ENCODE measurements at places on chromosomes 3 and 15.

DNA sequence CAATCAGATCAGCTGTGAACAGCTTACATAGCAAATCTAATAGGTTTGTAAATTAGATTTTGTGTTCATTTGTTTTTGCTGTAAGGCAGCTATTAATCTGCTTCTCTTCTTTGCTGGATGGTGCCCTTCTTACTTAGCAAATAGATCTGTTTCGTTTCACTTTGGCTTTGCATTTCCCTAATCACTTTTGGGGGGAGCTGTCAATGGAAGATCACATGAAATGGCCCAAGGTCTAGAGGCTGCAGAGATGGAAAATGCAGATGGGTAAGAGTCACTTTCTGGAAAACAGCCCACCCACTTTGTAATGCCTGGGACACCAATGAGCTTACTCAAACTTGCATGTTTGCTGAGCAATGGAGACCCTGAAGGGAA is 36.4 kb downstream of the ST8SIA2 start:
- DNase-seq, result no peak

GRCh38 chr3:183161552-183162336 is 790 bp downstream of the LAMP3 start:
- DNase-seq, result no peak

GRCh38 chr3:48226939-48227338 is 3.6 kb downstream of the CAMP start:
- no peak for DNase-seq

GRCh38 chr3:48684480-48685143 is 1.1 kb downstream of the NCKIPSD start:
- DNase-seq, result no peak

GRCh38 chr15:57352535-57353316 is 23.6 kb upstream of the CGNL1 start:
- DNase-seq, result no peak

- DNase-seq, result no peak
Observed at GRCh38 chr3:57409471-57409870, 117.0 kb upstream of the ASB14 start.

DNA sequence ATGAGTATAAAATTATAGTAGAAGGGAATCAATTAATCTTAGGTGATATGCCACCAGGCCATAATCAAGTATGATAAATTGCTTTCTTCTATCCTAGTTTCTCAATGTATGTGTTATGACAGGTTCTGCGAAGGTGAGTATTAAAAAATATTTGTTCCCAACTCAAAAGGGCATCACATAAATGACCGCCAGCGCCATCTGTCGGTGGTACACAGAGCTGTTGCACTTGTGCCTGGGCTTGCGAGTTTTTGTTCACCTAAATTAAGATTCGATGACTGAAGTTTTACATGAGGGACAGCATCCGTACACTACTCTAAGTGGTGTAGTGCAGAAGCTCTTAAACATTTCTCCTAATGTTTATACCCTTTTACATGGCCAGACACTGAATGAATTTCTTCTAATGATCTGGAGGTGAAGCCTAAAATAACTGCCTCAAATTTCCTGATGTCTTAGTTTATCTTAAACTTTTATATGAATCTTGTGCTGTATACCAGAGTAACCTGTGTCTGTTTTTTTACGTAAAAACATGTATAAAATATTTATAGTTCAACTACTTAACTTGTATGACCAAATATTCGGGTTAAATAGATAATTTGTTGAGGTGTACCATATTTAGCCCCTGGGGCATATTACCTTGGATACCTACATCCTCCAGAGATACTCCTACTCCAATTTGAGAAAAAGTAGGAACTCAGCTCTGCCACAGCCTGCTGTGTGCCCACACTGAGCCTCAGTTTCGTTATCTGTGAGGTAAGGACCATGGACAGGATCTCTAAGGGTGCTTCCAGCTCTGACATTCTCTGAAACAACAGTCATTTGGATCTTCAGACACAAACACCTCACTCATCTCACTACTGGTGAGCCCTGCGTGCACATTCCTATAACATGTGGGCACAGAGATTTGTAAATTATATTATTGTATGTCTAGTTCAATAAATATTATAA is 365.6 kb downstream of the MAGI1 start:
- DNase-seq, result peak; percentile 5

- DNase-seq, result peak; percentile 100
Observed at GRCh38 chr3:170745211-170745718, 124.7 kb downstream of the RPL22L1 start.

DNA sequence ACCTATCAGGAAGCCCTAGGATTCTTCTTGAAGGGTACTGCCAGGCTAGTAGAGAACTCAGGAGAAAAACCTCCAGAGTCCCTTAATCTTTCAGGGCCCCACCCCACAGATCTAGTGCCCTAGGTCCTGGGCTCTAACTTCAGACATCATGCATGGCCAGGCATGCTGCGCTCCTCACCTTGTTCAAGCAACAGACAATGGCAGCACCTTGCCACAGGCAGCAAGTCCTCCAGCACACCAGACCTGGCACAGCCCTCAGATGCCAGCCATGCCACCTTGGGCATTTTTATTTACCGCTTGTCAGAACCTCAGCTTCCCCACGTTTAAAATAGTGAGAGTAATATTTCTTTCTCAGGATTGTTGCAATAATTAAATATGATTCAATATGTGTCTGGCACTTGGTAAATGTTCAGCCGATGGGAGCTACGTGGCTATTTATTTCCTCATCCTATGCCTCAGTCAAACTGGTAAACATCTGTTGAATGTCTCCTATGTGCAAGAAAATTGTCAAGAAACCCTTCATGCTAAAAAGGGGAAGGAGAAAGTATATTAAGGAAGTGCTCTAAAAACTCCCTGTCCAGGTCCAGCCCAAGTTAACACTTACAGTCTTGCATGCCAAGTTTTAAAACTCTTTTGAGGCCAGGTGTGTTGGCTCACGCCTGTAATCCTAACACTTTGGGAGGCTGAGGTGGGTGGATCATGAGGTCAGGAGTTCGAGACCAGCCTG is 14.5 kb upstream of the CCR1 start:
- DNase-seq, result no peak

DNA sequence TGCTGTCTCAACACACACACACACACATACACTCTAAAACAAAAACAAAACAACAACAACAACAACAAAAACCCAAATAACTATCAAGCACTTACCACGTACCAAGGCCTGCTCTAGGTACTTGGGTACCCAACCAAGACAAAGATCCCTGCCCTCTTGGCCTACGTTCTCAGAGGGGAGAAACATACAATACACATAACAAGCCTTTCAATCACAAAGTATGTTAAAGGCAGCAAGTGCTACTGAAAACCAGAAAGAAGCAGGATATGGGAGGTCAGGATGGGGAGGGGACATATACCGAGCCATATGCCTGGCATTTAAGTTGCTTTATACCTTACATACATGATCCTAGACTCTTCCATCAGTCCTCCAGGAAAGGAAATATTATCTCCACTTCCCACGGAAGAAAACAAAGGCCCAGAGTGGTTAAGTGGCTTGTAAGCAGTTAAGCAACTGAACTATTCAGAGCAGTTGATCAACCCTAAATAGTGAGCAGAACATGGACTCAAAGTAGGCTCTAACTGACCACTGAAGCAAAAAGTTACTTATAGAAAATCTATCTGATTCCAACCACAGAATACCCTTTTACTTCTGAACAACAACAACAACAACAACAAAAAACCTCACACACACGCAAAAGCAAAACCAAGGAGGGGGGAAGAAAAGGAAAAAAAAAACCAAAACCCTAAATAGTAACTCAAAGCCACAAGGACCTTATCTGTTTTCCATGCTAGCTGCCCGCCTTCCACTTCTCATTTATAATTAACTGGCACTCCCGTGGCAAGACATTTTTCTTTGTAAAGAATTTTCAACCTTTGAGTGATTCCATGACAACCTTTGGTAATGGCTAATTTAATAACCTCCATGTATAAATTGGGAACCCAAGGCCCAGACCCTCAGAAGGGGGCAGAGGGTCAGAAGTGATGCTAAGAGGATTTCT is 21.0 kb downstream of the PRICKLE2 start:
- no peak for DNase-seq

DNA sequence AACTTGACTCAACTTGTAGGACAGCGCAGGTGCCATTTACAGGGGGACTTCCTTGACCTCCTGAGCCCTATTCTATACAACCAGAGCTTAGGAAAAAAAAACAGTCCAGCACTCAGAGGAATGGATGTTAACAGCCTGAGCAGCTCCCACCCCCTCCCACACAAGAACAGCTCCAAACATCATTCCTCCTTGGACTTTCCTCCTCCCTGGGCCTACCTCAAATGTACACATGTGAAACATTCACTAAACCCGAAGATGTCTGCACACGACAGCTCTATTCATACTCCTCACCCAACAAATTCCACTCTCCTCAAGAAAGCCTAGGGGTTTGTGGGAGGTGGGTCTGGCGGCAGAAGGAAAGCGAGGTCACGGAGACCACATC is 503 bp upstream of the ATRIP start:
- no peak for DNase-seq

DNA sequence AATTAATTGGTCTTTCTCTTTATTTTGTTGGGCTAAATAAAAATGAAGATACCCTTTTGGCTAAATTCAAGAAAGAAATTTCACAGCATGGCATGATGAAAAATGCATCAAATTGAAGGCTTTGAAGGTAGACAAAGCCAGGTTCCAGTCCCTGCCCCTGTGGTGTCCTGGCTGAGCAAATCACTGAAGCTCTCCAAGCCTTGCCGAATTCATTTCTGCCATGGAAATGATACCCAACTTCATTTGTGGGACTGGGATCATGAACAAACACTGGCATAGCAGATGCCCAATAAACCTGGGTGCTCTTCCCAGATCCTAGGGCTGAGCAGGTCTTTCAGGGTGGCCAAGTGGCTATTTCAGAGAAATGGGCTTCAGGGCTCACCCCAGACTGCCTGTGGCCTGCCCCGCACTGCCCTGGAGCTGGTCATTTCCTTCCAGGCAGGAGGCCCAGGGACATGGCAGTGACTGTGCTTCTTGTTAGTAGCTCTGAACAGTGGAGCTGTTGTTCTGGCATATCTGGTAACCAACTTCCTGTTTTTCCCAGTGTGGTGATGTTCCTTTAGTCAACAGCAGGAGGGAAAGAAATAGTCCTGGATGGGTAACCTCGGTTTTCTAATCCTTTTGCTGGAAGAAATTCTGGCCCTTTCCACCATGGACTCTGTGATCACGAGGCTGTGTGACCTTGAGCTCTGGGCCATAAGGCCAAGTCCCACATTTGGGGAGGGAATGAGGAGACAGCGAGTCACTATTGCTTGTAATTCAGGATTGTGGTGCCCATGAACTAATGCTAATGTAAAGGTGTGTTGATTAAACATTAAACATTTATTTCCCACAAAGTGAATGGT is 47.6 kb downstream of the CTDSPL start:
- peak; percentile 51 for DNase-seq

DNA sequence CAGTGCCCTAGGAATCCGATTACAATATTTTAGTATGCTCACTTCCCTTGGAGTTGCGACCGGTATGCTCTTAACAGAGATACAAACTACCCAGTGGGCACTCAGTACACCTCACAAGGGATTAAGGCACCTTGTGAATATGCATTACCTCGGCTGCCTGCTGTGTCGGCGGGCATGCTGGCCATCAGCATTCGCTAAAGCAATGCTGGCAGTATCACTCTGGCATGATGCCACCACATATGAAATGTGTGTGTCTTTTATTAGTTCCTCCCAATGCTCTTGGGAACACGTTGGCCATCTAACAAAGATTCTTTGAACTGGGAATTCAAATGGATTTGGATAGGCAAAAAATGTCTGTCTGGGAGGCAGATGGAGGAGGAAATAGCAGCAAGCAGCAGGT is 67.4 kb upstream of the FOXB1 start:
- no peak for DNase-seq

DNA sequence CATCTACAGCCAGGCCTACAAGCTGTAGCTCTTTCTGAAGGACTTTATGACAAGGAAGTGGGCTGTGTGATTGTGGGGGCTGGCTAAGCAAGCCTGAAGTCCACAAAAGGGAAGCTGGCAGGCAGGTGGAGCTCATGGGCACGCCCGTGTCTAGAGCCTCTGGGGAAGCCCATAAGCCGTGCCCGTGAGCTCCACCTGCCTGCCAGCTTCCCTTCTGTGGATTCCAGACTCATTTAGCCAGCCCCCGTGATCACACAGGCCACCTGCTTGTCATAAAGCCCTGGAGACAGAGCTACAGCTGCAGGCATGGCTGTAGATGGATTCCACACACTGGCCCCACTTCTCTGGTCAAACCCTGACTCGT is 15.2 kb downstream of the EFCC1 start:
- no peak for DNase-seq

DNA sequence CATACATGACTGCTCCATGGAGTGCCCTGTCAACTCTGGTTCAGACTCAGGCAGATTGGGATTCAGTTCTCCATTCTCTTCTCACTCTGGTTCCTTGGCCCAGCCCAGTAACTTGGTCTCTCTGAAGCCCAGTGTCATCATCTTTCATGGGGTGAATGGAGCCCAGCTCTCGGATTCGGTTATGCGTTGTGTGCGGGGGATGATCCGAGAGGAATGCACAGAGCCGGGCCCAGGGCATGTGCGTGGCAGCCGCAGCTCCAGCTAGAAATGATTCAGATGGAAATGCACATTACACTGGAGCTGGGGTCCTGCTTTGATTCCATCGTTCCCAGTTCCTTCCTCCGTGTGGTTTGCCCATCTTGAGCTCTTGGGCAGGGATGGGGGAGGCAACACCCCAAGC is 189.4 kb downstream of the FEZF2 start:
- DNase-seq, result no peak

DNA sequence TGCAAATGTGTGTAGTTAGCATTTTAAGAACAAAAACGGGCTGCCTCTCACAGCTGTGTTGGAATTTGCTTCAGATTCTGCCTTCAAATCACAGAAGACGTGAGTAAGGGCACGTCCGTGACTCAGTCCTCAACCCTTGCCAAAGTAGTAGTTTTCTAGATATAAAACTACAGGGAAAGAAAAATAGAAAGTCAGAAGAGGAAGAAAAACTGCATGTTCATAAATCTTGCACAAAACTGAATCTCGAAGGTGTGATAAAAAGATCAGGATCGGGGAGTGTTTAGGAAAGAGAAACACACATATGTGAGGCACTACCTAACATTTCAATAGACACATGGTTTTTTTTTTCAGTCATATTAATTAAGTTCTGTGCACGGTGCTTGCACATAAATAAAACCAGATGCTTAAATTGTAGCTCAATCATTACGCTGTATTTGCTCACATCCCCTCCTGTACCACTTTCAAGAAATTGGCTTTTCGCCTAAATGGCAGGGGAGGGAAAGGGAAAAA is 71.7 kb downstream of the P3H2 start:
- peak; percentile 37 for DNase-seq

DNA sequence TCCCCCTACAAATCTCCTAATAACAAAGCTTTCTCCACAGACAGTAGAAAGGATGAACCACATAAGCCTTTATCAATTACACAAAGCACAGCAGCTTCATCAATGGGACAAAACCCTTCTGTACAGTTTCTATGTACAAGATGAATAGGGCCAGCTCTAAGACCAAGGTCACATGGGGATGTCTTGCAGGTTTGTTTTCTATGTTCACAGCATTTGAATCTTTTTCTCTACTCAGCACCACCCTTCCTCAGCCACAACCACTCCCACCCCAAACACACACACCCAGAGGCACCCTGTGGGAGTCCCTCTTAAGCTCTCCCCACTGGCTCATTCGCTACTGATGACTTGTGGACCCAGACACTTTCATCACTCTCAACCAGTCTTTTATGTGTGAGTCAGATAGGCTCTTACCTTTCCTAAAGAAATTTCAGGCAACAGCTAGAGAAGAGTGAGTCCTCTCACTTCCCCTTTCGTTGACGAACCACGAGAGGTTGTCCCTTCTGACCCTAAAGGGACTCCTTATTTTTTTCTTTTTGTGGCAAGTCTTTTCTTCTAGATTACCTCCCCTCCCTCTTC is 57.9 kb downstream of the ARHGAP31 start:
- DNase-seq, result no peak

- DNase-seq, result no peak
Observed at GRCh38 chr15:84842781-84843180, 25.6 kb downstream of the ALPK3 start.
